ENCODE measurements at places on chromosomes 7 and 10.

DNA sequence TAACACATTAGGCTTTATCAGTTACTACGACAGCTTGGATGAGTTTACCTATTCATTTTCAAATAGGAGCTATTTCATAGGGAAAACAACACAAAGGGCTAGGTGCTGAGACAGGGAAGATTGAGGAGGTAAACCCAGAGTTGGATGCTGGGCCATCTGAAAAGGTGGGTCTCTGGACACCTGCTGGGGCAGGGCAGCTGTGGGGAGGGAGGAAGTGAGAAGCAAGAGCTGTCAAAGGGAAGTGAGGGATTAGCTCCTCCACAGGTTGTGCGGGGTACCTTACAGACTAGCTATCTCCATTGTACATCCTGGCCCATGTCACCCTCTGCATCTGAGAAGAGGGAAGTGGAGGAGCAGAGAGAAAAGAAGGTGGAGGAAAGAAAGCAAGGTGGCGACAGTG lies 48.9 kb downstream of the BLNK start:
- no peak for DNase-seq

- DNase-seq = no peak
These were observed 268.3 kb upstream of the MTPN start for GRCh38 chr7:136245327-136246004.

DNA sequence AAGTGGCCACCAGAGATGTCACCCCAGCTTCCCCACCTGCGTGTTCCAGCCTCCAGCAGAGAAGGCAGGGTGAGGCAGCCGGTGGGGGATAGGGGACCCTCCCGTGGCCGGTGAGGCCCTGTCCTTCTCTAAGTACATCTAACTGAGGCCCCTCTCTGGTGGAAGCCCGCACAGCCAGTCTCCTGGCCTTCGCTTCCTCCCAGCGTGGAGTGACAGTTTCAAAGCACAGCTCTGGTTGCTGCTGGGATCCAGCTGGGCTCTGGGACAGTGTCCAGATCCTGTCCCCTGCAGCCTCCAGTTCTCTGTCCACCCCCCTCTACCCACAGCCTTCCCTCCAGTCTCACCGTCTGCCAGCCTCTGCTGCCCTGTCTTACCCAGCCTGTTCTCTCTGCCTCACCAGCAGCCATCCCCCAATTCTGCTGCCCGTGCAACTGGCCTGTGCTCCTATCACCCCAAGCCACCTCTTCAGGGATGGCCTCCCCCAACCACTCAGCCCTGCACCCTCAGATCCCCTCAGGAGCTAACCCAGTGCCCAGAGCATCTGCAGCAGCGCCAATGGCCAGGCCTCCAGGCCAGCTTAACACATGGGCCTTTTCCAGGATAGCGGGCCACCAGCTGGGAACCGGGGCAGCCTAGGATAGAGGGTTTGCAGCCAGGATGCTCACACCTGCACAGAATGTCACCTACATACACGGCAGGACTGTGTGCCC lies 16.3 kb upstream of the SH2B2 start:
- DNase-seq = no peak

DNA sequence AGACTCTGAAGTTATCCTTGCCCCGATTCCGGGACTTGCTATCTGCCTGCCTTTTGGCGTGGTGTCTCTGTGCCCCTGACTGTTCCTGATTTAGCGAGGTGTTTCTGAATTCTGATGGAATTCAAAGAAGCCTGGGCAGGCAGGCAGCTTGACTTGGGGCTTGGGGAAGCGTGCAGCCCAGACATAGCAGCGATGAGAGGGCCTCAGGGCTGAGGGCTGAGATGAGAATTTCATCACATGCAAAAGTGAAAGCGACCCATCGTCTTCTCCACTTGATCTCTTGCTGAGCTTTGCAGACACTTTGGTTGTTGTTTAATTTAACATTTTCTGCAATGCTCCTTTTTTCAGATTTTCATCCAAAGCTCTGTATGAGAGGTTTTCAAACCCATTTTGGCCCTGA lies 57.8 kb downstream of the TCF7L2 start:
- no peak for DNase-seq

- no peak for DNase-seq
These were observed 10.0 kb upstream of the FGL2 start for GRCh38 chr7:77209479-77210139.

GRCh38 chr10:132234860-132235259 lies 48.1 kb downstream of the DPYSL4 start:
- DNase-seq = no peak

- DNase-seq = no peak
These were observed at the start of gene LGI1 for GRCh38 chr10:93757801-93758507. LGI1 (plus strand) TSS chr10:93757936; CDS start chr10:93758145, 209 bp downstream.

DNA sequence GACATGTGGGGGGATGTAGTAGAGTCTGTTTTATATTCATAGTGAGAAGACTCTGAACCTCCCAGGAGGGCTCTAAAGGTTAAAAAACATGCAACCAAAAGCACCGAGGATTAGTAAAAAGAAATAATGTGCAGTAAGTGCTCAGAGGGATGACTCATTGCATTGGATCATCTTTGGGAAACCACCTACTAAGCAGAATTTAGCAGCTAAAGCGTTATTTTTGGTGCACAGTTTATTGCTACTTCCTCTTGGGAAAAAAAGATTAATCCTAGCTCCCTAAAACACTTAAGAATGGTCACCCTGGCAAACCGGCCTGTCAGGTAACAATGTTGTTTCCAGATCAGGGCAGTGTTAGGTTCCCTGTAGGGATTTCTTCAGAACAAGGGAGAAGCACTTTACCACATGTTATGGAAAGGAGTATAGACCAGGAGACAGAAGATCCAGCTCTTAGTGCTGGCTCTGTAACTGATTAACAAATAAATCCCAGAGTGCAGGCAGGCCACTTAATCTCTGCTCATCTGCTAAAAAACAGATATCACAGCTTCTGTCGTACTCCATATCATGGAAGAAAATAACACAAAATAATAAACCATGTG lies 44.8 kb upstream of the FAM133B start:
- no peak for DNase-seq

- no peak for DNase-seq
These were observed 113.3 kb downstream of the KCNMA1 start for GRCh38 chr10:77524281-77524711.

GRCh38 chr10:96784253-96784652 lies 47.8 kb upstream of the LCOR start:
- DNase-seq = no peak

DNA sequence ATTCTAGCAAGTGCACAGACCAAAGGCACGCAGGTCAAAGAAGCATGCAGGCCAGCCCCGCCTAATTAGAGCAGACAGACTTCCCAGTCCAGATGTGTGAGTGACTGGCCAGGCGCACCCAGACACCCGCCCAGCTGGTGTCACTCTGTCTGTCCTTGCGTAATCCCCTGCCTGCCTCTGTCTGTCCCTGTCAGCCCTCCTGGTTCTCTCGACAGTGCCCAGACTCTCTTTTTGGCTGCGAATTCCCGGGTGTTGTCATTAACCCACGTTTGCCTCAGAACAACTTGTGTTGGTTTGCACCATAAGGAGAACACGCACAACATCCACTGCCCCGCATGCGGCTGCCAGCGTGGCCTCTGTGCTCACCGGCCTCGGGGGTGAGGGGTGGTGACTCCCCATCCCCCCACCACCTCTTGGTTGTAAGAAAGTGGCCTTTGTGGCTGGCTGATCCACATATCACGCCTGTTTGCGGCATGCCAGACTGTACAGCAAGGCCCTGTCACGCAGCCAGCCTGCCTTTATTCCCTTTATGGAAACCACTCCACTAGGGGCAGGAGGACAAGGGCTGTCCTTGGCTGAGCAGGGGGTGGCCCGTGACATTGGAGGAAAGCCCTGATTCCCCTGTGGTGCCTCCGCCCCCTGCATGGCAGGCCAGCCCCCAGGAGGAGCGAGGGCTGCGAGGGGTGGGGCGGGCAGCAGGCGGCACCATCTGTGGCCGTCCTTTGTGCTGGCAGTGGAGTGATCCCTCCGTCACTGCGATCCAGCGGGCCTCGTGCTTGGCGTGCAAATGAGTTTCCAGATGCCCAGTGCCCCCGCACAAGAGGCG lies 72.8 kb upstream of the PPIF start:
- DNase-seq = no peak

- DNase-seq = no peak
These were observed 293.9 kb downstream of the C7orf25 start for GRCh38 chr7:42617806-42618457.

- DNase-seq = peak; percentile 11
These were observed 604.8 kb upstream of the IGFBP3 start for GRCh38 chr7:46525876-46526275.

GRCh38 chr7:134298902-134299683 lies 17.6 kb downstream of the SLC35B4 start:
- peak; percentile 77 for DNase-seq

- DNase-seq = no peak
These were observed 39.6 kb downstream of the NKX6-2 start for GRCh38 chr10:132746386-132746785.

DNA sequence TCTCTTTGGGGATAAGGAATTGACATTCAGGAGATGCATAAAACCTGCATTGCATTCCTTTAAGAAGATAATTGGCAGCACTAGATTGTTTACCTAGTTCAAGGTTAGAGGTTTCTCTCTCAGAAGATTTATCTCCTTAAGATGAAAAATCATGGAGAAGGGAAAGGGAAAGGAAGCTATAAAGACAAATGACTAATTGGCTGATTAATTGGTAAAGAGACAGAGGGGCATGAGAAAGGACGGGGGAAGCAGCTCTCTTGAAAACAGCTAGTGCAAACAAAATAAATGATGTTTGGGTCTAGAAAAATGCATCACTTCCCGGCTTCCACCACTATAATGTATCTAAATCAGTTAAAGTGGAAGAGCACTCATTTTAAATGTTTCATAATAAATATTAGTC lies 941.2 kb downstream of the XPNPEP1 start:
- DNase-seq = no peak

GRCh38 chr7:105006367-105007136 lies 7.5 kb upstream of the KMT2E start:
- no peak for DNase-seq

- no peak for DNase-seq
These were observed 44.0 kb upstream of the ANK3 start for GRCh38 chr10:60433684-60434083.

DNA sequence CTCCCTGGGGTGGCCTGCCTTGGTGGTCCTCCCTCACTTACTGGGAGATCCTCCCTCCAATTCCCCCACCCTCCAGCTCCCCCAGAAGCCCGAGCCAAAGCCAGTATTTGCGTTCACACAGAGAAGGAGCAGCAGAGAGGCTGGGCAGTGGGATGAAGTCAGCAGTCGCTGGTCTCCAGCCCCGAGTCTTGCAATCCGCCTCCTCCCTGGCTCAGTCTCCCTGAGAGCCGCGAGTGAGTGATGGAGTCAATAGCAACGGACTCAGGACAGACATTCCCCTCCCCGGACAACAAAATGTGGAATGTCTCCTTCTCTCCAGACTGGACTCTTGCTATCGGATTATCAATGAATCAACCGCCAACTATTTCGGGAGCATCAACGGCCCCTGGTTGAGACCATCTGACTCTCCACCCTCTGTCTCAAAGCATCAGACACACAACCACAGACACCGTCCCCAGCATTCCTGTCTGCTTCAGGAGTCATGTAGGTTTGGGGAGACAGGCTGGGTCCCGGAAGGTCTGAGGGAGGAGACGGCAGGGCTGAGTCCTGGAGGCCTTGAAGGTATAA lies 178.4 kb downstream of the SH3PXD2A start:
- DNase-seq = no peak

DNA sequence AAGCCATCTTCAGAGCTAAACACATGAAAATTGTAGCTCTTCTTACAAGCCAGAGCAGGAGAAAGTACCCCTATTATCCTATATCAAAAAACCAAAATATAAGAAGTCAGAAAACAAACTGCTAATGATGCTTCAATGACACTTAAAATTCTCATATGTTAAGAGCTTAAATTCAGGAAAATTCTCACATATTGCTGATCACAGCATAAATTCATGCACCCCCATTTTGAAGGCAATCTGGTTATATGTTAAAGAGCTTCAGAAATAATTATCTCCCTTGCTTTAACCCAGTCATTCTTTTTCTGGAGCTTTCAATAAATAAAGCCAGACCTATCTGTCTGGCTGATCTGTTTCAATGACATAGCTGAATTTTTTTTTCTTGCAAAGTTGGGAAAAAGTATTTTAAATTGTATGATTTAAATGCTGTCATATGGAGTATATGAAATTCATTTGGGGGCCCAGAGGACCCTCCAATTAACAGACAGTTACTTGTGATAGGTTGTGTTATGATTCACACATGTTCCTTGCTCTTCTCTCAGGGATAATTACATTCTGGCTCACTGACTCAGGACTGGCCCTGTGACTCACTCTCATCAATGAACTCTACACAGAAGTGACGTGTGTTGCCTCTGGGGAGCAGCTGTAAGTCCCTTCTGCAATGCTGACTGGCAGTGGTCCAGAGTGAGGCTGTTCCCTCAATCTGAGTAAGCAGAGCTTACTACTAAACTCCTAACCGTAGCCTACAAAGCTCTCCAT lies 85.2 kb downstream of the HGF start:
- peak; percentile 90 for DNase-seq

- no peak for DNase-seq
These were observed 39.7 kb downstream of the MTPAP start for GRCh38 chr10:30309403-30309802.

GRCh38 chr10:125624800-125625199 lies 58.2 kb downstream of the TEX36 start:
- no peak for DNase-seq

GRCh38 chr7:157336383-157337315 lies at the start of gene DNAJB6:
DNAJB6 (plus strand) TSS chr7:157337004; CDS start chr7:157358573, 21,569 bp downstream.
- DNase-seq = peak; percentile 91

GRCh38 chr10:63554657-63555056 lies 33.5 kb downstream of the REEP3 start:
- no peak for DNase-seq

GRCh38 chr7:50264908-50265307 lies 39.6 kb upstream of the IKZF1 start:
- DNase-seq = no peak

DNA sequence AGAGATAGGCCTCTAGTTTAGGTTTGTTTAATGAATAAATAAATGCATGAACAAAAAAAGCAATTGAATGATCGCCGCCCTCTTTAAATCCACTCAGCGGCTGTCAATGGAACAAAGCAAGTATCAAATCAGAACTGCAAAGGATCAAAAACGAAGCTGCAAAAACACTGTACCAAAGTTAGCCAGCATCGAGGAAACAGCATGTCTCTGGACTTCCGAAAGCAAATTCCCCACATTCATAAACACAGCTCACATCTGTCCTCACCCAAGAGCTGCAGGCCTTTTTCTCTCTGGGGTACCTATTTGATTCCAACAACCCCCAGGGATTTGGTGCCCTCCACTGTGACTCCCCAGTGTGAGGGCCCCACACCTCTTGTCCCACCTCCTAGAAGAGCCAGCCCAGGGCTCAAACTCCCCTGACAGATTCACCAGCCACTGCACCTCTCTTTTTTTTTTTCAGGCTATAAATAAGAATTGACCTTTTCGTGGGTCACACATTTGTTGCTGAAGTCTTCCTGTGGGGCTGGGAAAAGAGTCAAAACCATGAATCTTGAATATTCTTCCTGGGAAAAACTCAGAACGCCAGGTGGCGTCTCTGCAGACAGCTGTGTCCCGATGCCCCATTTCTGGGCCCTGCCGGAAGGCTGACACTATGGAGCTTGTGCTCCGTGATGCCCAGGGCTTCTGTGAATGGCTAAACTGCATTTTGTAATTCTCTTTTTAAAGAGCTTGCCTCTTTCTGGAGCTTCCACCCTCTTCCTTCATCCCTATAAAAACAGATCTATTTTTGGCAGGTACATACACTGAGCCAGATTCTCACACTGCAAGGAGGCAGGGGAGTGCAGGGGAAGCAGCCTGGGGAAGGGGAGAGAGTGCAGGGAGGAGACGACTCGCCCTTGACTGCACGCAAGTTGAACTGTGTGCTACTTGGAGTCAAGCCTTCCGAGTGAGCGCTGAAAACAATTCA lies 51.7 kb downstream of the HSPA12A start:
- no peak for DNase-seq

Measured in NCI-H1105 treated with DMSO at 0.1 percent for 48 hours (cell line).